ENCODE measurements at places on chromosomes 1 and 21. TPM values are rescaled to one million over a fixed set of nuclear protein-coding genes. Genes with fewer than 3 reads are reported as not detected.

DNA sequence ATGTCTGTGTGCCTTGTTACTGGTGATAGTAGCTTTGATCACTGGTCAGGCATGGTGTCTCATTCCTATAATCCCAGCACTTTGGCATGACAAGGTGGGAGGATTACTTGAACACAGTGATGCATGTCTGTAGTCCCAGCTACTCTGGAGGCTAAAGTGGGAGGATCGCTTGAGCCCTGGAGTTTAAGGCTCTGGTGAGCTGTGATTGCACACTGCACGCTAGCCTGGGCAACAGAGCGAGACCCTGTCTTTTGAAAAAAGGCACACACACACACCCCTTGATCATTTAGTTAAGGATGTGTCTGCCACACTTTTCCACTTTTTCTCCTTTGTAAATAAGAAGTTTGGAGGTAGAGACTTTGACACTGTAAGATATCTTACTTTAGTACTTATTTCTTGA, 15.1 kb downstream of the MIGA1 start:
- peaks cover 7% of the 10 kb centered on the region for H3K36me3 ChIP-seq
- H3K4me1 ChIP-seq, result peaks cover 5% of the 10 kb centered on the region
- H3K27me3 ChIP-seq, result no peaks in the 10 kb centered on the region
- no peak overlapping the region for H3K4me3 ChIP-seq
- no peak overlapping the region for H3K27ac ChIP-seq

GRCh38 chr1:2482588-2482987, 6.5 kb downstream of the PLCH2 start:
- no peak overlapping the region for H3K27ac ChIP-seq
- no peak overlapping the region for H3K4me3 ChIP-seq
- H3K4me1 ChIP-seq, result no peaks in the 10 kb centered on the region

DNA sequence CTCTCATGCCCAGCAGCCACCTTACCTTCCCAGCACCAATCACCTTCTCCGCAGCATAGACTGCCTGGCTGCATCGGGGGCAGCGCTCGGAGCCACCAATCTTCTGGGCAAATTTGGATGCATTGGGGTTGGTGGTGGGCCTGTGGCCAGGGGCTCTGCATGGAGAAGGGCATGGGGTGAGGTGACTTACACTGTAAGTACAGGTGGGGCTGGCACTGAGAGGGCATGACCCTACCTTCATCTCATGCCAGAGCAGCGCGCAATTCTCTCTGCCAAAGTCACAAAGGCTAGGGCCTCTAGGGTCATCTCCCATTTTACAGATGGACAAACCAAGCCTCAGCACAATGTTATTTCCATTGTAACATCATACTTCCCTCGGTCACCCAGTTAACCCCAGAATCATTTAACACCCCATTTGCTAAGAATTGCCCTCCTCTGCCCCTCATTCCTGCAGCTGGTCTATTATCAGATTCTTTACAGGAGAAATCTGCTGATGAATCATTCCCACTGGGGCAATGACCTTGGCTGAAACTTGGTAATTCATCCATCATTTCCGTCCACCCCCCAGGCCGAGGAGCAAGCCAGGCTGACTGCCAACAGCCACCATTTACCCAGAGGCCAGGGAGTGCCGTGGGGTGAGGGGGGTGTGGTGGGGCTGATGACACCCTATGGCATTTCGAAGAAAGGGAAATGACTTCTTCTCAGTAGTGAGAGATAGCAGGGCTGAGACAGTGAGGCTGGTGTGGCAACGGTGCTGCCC, 17.9 kb downstream of the CSRP1 start:
- H3K4me3 ChIP-seq, result no peak overlapping the region
- H3K36me3 ChIP-seq, result peaks cover 71% of the 10 kb centered on the region
- peaks cover 100% of the 10 kb centered on the region for H3K4me1 ChIP-seq
- no peaks in the 10 kb centered on the region for H3K27me3 ChIP-seq
- peak overlapping the region; percentile 98 for H3K27ac ChIP-seq
- DNase-seq, result no peak

GRCh38 chr1:9149837-9150581, 21.1 kb upstream of the GPR157 start:
- no peaks in the 10 kb centered on the region for H3K36me3 ChIP-seq
- H3K4me1 ChIP-seq, result peaks cover 13% of the 10 kb centered on the region
- DNase-seq, result no peak

GRCh38 chr1:236348071-236348470, 46.0 kb upstream of the EDARADD start:
- no peak overlapping the region for H3K4me3 ChIP-seq
- H3K36me3 ChIP-seq, result no peaks in the 10 kb centered on the region
- H3K27ac ChIP-seq, result no peak overlapping the region

FMO2 gene
- total RNA-seq, result 69.4 TPM

CDC20 gene
- not detected for total RNA-seq
